ENCODE measurements at places on chromosomes 6 and 20.

DNA sequence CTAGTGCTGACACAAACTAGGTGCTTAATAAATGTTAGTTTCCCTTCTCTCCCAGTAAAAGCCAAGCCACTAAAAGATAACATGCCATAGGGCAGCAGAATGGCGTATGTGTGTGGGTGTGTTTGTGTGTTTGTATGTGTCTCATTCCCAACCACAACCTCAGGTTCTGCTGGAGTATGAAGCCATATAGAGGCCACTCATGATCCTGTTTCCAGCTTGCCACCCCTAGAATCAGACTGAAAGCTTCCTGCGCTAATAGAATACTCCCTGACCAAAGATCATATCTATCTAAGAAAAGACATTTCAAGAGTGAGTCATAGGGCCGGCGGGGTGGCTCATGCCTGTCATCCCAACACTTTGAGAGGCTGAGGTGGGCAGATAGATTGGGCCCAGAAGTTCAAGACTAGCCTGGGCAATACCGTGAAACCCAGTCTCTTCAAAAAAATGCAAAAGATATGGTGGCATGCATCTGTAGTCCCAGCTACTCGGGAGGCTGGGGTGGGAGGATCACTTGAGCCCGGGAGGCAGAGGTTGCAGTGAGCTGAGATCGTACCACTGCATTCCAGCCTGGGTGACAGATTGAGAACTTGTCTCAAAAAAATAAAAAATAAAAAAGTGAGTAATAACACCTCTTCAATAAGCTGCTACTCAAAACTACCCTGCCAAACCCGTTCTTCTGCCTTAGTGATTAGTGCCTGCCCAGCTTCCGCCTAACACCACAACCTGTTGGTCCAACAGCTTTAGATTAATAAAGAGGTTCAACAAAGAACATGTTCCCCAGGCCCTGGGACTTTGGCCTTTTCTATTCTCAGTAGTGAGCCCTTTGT is 11.8 kb upstream of the SNRPC start:
- peak; percentile 5 for DNase-seq

DNA sequence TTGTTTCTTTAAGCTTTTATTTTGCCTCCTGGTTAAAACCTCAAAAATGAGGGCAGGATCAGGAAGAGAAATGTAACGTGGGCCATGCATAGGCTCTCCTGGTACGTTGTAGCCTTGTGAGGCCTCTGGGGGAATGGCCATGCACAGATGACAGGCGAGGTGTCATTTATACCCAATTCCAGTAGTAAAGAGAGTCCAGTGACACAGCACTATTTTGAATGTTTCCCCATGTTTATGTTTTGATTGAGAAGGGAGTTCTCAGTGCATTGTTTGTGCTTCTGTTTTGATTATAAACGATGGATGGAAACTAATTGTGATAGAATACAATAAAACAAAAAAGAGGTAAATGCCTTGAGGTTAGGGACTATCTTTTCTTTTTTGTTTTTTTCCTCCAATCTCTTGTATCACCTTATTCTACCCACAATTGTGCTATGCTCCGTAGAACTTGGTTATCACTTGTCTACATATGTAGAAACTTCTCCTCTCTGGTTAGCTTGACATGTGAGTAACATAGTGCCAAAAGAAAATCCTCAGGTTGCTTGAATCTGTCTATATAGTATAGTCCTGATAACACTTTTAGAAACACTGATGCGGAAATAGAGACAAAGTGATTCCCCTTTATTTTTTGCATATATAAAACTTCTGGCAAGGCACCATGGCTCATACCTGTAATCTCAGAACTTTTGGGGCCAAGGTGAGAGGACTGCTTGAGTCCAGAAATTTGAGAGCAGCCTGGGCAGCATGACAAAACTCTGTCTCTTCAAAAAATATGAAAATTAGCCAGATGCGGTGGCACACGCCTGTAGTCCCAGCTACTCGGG is 6.9 kb upstream of the SMIM28 start:
- DNase-seq: no peak

- no peak for DNase-seq
Observed at GRCh38 chr20:62688855-62689460, 19.7 kb upstream of the NTSR1 start.

DNA sequence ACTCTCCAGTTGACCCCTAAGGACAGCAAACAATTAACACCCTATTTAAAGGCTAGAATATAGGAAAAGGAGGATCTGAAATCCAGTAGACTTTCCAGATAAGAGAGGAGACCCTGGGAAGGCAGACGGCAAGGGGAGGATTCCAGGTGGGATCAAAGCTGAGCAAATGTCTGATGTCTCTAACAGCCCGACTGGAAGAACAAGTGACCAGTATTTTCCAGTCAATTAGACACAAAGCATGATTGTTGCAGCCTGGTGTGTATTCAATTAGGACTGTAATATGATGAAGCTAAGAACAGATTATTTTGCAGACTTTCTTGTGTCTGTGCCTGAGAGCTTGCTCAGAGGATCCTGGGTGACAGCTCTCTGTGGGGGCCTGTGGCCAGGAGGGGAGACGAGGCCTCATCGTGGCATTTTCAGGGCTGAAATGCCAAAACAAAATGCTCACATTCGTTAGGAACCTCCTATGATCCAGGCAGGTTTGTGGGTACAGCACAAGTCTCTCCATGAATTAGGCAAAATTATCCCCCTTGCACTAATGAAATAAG is 471.8 kb upstream of the AGPAT4 start:
- no peak for DNase-seq

GRCh38 chr20:63033794-63034709 is 27.3 kb upstream of the BHLHE23 start:
- DNase-seq: no peak

- DNase-seq: no peak
Observed at GRCh38 chr20:8983478-8984345, 85.2 kb upstream of the PLCB4 start.

DNA sequence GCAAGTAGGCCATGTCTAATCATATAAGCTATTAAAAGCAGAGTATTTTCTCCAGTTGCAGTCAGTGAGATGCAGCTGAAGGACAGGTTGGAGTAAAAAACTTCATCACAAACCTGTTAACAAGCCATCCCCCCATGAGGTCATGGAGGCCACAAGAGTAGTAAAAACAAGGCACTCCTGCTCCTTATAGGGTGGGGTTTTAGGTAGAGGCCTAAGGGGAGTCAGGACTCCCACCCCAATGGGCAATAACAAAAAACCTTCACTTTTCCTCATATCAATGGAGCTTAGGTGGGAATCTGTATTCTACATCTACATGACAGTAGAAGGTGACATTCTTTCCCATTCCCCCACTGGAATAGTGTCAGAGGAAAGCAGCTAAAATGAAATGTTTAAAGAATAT is 428.1 kb upstream of the KHDRBS2 start:
- DNase-seq: no peak

DNA sequence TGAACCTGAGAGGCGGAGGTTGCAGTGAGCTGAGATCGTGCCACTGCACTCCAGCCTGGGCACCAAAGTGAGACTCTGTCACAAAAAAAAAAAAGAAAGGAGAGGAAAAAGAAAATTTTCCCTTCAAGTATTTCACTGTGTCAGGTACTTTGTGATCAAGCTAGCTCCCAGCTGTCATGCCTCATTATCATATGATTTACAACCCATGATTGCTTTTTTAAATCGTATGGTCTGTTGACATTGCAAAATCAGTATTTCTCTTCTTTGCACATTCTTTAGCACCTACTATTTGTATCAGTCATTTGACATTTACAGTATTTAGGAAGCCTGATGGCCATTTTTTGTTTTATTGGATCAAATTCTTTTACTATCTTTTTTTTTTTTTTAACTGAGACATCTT is 22.4 kb downstream of the SASH1 start:
- no peak for DNase-seq

GRCh38 chr6:139855671-139856311 is 481.3 kb upstream of the CITED2 start:
- peak; percentile 63 for DNase-seq

DNA sequence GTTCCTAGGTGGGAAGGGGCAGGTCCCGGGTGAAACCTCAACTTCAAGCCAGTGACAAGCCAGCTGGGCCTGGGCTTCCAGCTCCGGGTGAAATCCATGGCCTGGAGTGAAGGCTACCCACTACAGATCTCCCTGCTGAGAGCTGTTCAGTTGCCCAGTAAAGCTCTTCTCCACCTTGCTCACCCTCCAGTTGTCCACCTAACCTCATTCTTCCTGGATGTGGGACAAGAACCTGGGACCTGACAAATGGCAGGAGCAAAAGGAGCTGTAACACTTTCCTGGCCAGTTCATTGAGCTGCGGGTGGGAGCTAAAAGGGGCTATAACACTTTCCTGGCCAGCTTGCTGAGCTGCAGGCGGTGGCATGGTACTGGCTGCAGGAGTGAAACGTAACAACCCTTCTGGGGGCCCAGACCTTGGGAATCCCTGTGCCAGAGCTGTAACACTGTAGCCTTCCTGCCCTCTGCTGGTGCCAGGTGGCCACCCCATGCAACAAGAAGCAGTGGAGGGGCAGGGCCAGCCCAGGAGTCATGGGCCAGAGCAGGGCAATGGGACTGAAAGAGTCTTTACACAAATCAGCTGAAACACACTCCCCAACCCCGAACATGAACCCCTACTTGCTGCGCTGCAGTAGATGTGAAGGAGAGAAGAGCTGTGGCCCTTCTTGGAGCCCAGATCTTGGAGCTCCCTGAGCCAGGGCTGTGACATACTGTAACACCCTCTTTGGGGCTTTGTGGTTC is 3.6 kb upstream of the HINT3 start:
- DNase-seq: peak; percentile 49

- no peak for DNase-seq
Observed at GRCh38 chr6:54094293-54094692, 16.9 kb upstream of the MLIP start.

DNA sequence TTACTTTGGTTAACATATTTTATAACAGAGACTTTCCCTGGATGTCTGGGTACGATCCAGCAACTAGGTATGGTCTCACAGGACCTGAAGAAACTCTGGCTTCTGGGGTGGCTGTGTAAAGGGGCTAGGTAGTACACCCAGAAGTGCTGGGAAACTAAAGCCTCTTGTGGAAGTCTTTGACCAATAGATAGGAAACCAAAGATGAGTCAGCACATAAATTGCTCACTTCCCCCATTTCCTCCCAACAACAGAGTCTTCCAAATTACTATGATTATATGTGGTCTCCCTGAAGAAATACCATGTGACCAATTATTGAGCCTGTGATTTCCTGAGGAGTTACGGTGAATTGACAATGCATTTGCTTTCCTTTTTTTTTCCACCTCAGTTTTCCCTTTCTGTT is 26.8 kb upstream of the TBX18 start:
- peak; percentile 46 for DNase-seq

DNA sequence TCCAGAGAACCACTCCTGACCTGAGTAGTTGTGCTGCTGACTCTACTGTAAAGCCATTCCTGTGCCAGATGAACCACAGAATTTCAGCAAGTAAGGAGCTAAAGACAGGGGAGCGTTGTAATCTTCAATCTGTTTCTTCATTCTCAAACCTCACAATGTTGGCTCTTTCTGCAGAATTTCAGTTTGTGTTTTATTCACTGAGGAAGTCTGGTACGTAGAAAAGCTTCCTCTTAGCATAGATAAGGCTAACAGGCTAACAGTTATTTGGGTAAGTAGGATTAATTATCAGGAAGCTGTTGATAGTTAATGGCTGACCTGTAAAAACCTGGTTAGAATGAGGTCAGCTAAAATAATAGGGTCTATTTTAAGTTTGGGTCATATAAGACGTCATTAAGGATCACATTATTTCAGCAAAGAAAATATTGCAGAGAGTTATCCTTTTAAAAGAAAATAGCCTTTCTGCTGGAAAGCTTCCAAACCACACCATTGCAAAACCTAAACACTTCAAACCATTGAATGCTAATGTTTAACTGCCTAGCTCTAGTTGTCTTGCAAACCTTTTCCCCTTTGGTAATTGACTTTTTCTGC is 14.1 kb upstream of the TENT5A start:
- DNase-seq: peak; percentile 89

DNA sequence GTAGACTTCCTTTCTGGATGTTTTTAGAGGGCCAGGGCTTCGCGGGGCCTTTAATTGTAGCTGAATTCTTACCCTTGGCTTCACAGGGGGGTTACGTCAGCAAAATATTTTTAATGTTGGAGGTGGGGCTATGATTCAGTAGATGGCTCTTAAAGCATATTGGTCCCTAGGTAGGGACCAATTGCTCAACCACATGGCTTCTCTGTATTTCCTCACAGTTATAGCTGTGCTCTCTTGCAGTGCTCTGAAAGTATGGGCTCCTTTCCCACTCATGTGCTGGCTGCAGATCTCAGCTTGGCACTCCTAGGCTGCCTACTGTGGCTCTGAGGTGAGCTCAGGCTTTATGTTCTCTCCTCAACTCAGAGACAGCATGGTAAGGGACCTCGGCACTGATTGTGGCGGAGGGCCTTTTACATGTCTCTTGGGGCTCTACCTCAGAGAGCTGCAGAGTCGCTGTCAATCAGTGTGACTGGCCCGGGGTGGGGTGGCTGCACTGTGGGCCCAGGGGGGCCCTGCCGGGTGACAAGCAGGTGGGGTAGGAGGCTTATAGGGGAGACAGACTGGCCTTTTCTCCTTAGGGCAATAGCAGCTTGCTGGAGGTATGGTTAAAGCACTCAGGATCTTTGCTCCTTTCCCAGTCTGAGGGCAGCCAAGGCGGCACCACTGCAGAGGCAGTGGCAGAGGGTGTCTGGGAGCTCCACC is 318.0 kb downstream of the DOK5 start:
- DNase-seq: peak; percentile 15

GRCh38 chr6:25005010-25005409 is 69.2 kb upstream of the RIPOR2 start:
- no peak for DNase-seq

DNA sequence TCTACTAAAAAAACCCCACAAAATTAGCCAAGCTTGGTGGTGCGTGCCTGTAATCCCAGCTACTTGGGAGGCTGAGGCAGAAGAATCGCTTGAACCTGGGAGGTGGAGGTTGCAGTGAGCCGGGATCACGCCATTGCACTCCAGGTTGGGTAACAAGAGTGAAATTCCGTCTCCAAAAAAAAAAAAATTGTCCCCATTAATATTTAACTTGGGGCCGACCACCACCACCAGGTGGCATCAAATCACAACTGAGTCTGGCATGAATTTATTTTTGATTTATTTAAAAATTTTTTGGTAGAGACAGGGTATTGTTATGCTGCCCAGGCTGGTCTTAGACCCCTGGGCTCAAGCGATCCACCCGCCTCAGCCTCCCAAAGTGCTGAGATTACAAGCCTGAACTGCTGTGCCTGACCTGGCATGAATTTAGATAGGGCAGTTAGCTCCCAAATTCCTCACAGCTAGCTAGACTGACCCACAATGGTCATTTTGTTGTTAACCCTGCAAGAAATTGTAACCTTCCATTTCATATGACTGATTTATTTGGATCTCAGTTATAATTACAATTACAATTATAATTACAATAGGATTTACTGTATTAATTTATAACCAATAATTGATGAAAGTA is 17.1 kb upstream of the BEND3 start:
- DNase-seq: peak; percentile 34

GRCh38 chr6:85966828-85967227 is 324.1 kb upstream of the SYNCRIP start:
- DNase-seq: no peak

- DNase-seq: no peak
Observed at GRCh38 chr6:163589387-163589786, 174.9 kb downstream of the QKI start.

- DNase-seq: peak; percentile 62
Observed at GRCh38 chr6:142946924-142947713, 2.1 kb upstream of the HIVEP2 start.

- no peak for DNase-seq
Observed at GRCh38 chr20:42530855-42531448, 658.8 kb downstream of the PTPRT start.
